Stimulated activated naive CD4-positive, alpha-beta T cell (primary cell): ENCODE measurements at places on chromosomes 2 and 18.

DNA sequence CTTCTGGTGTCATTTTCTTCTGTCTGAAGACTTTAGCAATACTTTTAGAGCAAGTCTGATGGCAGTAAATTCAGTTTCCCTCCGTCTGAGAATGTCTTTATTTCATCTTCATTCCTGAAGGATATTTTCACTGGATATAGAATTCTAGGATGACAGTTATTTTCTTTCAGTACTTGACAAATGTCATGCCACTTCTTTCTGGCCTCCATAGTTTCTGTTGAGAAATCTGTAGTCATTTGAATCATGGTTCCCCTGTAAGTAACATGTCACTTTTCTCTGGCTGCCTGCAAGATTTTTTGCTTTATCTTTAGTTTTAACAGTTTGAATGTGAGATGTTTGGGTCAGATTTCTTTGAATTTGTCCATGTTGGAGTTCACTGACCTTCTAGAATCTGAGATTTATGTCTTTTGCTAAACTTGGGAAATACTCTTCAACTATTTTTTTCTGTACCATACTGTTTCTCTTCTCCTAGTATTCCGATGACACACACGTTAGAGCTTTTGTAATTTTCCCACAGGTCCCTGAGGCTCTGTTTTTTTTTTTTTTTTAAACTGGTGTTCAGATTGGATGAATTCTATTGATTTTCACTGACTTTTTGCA, 30.2 kb downstream of the RMND5A start:
- DNase-seq = no peak

DNA sequence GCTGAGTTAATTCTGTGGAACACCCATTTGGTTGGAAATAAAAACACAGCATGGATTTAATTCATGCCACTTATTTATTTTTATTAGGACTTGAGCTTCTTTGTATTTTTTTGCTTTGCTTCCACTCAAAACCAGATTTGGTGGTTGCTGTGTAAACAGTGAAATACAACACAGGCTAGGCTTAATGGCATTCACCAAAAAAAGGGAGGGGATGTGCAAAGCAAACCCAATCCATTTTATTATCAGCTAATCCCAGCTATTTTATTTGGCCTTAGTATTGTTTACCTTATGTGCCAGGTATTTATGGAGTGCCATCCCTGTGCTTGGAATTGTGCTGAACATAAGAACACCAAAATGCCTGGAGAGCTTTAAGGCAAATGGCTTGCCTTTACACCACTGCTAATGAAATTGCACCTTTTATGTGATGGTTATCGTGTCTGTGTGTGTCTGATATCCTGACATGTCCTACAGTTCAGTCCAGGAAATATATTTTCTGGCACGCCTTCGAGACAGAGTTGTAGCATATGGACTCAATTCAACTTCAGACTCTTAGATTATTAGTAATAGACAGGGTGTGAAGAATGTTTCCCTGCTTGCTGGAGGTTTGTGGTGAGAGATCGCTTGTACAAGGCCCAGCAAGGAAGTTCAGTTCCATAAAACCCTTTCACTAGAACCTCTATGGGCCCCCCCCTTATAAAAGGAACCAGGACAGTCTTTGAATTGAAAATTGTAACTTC, 99.6 kb downstream of the PRPF40A start:
- DNase-seq = no peak

GRCh38 chr2:17878281-17879136, at the start of gene KCNS3:
TSS of gene KCNS3 (plus strand) at chr2:17878667. CDS start at chr2:17931009, 52,342 bp downstream.
- no peak for DNase-seq

GRCh38 chr2:120204945-120205670, 18.1 kb downstream of the TMEM185B start:
- DNase-seq = no peak

DNA sequence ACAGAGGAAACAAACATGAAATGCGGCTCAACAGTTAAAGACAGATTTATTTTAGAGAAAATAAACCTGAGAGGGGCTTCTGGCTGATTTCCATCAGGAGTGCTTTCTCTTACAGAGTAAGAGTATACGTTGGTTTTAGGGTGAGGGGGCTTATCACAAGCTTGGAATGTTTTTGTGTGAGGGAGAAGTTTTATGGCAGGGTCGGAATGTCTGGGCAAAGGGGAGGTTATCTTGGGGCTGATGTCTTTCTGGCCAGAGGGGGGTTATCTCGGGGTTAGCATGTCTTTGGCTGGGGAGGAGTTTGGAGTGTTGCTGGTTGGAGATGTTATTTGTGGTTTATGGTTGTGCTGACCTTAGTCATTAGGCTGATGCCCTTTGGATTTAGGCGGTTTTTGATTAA, 22.1 kb downstream of the PTRHD1 start:
- no peak for DNase-seq
